ENCODE measurements at places on chromosomes 11 and 22.

DNA sequence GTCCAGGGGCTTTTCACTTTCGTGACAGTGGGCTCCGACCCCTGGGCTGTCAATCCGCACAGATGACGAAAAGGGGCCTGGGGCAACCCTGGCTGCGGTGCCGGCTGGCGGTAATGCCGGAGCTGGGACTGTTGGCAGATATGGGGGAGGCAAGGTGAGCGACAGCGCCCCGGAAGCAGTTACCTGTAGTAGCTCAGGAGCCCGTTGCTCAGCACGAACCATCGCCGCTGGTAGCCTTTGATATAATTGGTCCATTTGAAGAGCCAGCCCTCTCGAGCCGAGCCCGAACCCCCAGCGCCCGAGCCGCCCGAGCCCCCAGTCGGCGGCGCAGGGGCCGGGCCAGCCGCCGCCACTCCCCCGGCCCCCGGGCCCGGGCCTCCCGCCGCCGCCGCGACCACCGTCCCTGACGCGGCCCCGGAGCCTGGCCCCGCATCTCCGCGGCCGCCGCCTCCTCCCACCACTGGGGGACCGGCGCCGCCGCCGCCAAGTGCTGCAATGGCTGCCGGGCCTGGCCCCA, 396 bp downstream of the OSBP start:
- DNase-seq = peak; percentile 78

DNA sequence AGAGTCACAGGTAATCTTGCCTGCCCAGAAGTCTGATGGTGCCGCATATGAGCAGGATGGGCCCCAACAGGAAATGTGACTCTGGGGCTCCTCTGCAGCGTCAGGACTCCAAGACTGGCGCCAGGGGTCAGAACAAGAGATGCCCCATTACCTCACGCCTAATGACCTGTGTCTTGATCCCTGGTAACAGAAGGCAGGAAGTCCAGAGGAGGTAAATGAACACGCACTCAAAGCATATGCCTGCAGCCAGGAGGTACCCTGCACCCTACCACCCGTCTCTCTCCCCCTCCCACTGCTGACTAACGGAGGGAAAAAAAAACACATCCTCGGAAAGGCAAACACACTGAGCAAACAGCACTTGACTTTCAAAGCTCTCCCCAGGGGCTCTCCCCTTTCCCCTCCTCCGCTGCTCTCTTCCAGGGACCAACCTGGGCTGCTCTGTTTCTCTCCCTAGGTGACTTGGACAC, 37.3 kb downstream of the ABCC8 start:
- peak; percentile 95 for DNase-seq

DNA sequence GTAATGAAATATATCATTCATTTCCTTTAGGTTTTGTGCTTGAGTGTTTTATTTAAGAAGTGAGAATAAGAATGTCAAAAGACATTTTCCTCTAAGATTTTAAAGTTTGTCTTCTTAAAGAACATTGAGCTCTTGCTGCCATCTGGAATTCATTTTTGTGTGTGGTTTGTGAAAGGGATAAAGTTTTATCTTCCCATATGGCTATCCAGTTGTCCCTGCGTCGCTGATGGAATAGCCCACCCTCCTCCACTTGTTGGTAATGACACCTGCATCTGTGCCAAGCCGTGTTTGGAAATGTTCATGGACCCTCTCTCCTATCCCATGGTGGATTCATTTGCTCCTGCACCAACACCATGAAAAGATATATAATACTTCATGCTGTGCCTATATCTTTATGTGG, 901.5 kb downstream of the BRD1 start:
- DNase-seq = no peak

- peak; percentile 27 for DNase-seq
Observed at GRCh38 chr11:66478729-66479393, 1.4 kb upstream of the DPP3 start.

- no peak for DNase-seq
Observed at GRCh38 chr22:22761606-22761962, 117.2 kb downstream of the GGTLC2 start.

GRCh38 chr22:17726006-17726927, 48.0 kb downstream of the BID start:
- DNase-seq = no peak

GRCh38 chr22:27535452-27535851, 266.1 kb downstream of the MN1 start:
- DNase-seq = no peak

- DNase-seq = no peak
Observed at GRCh38 chr11:96614101-96614500, 224.3 kb downstream of the JRKL start.

- DNase-seq = no peak
Observed at GRCh38 chr11:72981971-72982685, 160.0 kb downstream of the FCHSD2 start.

DNA sequence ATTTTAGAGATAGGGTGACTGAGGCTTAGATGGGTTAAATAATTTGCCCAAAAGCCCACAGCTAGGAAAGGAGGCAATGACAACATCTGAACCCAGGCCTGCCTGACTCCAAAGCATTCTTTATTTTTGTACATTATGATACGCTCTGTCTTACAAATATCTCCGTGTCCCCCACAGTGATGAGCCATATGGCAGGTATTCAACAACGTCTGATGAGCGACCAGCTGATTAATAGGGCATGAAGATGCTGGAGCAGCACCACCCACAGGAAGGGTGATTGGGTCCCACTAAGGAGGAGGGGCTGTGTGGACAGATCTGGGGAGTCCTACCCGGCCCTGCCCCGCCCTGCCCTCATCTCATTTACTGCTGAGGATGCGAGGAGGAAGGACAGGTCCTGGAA, 380.6 kb downstream of the CADM1 start:
- DNase-seq = peak; percentile 37

DNA sequence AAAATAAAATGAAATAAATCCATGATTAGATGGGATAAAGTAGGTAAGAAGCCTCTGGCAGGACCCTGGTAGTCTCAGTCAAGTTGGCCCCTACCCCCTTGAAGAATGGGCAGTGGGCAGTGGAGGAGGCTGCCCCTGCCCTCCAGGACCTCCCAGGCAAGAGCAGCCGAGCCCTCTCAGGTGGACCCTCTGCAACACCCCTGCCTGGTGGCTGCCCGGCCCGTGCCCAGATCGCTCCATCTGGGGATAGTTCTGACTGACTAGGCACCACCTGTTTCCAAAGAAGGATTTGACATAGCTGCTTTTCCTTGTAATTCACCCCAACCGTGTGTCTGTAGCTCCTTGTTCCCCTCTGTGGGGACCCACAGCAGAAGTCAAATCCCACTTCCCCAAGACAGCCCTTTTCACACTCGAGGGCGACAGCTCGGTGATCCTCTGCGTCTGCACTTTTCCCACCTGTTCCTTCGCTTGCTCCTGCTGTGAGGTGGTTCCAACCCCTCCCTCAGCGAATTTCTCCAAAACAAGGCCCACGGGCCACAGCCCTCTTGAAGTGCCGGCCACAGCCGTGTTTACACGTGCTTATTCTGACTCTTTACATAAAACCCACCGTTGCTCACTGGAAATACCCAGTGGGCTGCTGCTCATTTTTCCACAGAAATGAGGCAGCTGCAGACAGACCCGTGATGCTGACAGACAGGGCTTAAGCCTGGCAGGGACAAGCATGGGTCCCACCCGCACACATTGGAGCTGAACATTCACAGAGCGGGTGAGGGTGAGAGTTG, 5.5 kb upstream of the TMPRSS13 start:
- DNase-seq = no peak

- peak; percentile 12 for DNase-seq
Observed at GRCh38 chr11:110251836-110252235, 44.6 kb downstream of the RDX start.

DNA sequence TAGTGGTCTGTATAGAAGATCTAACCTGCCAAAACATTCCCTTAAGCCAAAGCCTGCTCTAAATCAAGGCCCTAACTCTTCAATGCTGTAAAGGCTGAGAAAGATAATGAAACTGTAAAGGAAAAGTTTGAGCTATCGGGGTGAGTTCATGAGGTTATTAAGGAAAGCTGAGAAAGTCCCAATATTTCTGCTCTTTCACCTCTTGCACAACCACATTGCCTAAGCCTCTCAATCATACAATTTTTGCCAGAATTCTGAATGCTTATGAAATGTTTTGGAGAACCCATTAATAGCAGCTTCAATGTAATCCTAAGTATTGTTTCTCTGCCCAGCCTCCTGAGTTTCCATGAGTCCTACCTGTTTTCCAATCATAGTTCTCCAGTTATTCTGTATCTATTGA, 373.2 kb downstream of the LUZP2 start:
- DNase-seq = no peak

All from NCI-H146 (cell line).